ENCODE measurements at places on chromosomes 5 and 9. TPM values are rescaled to one million over a fixed set of nuclear protein-coding genes. Genes with fewer than 3 reads are reported as not detected.

Gene NMUR2
- 0.09 TPM for total RNA-seq

Gene UTP15
- 9.6 TPM for total RNA-seq

Gene ARID3C
- total RNA-seq, result not detected

Gene SPINK1
- total RNA-seq, result 234 TPM

Gene IRX4
- total RNA-seq, result not detected

Gene HNRNPK
- 381 TPM for total RNA-seq

Gene SCGB3A1
- total RNA-seq, result 1.3 TPM

Gene PCDHB4
- 5.2 TPM for total RNA-seq
